ENCODE measurements at places on chromosomes 12 and 14.
A peak's percentile ranks its signal among the peaks of the same experiment; 100 is the strongest.

DNA sequence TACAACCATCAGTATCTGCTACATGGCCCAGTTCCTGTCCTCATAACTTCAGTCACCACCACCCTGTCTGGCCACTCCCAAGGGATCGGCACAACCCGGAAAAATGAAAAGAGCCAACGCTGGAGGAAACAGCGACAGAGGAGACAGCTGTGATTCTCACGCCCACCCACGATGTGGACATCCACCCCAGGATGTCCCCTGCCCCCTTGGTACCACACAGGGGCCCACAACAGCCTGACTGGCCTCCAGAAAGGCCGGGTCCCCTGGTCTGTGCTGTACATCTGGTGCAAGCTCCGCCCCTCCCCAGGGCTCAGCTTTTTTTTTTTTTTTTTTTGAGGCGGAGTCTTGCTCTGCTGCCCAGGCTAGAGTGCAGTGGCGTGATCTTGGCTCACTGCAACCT, 12.5 kb downstream of the RPS6KL1 start:
- DNase-seq = no peak

DNA sequence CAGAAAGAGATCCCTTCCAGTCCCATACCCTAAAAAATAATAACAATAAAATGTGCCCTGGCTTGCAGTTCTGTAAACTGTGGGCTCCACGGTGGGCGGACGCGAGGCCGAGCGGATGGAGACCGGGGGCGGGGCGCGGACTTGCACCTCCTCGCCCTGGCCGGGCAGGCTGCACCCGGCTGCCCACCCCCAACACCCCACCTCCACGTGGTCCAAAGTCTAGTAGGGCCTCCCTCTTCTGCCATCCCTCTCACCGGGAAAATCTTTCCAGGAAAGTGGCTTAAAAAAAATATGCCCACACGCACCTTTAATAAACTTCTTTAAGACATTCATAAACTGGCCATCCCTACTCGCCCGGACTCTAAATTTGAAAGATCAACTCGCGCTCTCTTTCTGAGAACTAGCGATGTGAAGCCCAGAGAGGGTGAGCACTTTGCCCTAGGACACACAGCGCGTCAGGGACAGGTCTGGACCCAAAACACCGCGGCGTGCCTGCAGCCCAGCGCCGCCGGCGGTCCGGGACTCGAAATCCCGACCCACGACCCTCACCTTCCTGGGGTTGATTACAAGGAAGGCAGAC, 1.9 kb upstream of the BCL11B start:
- no peak for DNase-seq

- DNase-seq = no peak
These were observed 201.8 kb upstream of the RGS6 start for GRCh38 chr14:71730471-71730870.

DNA sequence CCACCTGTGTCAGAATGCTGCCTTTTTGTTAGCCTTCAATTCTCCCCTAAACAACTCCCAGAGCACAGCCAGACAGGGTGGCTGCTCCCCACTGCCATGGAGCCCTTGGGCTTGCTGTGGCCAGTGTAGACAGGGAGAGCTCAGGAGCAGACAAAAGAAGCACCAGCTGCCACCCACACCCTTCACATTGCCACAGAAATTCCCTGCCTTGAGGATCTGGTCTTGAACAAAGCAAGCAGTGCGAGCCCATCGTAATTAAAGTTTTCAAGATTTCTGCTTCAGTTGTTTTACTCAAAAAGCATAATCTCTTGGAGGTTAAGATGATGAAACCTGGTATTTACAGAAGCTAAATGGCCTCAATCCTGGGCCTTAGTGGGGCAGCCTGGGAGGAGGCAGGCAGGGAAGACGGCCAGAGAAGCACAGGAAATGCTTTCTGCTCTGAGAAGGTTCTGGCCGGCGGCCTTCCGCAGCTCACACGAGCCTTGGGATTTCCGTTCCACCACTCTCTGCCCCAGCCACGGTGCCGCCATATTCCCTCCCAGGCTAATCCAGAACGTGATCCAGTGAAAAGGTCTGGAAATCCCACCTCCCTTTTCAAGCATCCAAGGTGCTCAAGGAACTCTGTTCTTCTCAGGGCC, 535.2 kb downstream of the BCL11B start:
- DNase-seq = no peak

DNA sequence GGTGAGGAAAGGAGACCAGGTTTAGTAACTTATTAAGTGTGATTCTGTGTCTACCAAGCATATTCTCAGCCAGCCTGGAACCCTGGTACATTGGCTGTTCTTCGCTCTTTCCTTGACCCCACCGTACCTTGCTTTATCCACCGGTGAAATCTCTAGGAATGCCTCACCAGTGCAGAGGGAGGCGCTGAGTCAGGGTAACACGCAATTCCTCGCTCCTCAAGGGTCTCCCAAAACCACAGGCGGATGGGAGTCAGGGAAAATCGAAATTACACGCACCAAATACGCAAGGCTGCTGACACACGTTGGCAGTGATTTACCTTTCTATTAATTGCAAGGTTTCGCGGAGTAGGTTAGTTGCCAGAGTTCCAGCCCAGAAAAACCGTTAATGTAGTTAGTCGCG, 845 bp downstream of the L3HYPDH start:
- DNase-seq = peak; percentile 34

GRCh38 chr14:42241101-42241500, 634.4 kb downstream of the LRFN5 start:
- no peak for DNase-seq

DNA sequence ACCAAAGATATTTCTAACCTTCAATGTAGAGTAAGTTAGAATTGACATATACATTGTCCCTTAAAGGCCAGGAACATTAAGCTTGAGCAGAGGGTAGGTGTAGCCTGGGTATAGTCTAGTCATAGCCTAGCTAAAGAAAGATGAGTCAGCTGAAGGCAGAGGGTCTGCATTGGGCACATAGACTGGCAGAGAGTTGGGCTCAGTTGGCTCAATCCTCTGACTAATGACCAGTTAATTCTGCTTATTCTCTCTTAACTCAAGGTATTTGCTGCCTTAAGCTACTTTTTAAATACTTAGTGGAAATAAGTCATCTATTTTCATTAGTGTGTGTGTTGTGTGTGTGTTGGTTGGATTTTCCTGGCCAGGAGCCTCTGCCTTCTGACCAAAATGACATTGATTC, 467.1 kb downstream of the RAD51B start:
- DNase-seq = no peak

DNA sequence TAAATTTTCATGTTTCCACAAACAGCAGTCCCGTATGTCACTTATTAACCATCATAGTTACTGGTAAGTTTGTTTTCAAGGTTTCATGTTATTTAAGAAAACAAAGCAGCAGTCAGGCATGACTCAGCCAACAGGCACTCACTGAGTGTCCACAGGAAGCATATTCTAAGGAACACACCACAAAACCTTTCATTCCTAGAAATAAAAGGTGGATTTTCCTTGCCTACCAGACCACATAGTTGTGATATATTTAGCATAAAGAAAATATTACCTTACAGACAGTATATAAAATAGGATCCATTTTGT, 143.3 kb upstream of the AVPR1A start:
- DNase-seq = peak; percentile 13

- peak; percentile 92 for DNase-seq
These were observed 3.2 kb downstream of the CFL2 start for GRCh38 chr14:34711169-34711568.

- DNase-seq = no peak
These were observed 1454.6 kb downstream of the AACS start for GRCh38 chr12:126519833-126520232.

- no peak for DNase-seq
These were observed 292.3 kb downstream of the FUT8 start for GRCh38 chr14:65704850-65705249.
